ENCODE measurements at places on chromosomes 1 and 21. TPM values are rescaled to one million over a fixed set of nuclear protein-coding genes. Genes with fewer than 3 reads are reported as not detected.

Gene BCAN
- total RNA-seq = not detected

Gene LACTBL1
- total RNA-seq = not detected

Gene C1orf185
- not detected for total RNA-seq

Gene RAB42
- total RNA-seq = 0.51 TPM

Gene ITLN2
- total RNA-seq = not detected

Gene OR10T2
- not detected for total RNA-seq

Gene CD5L
- total RNA-seq = not detected

Gene SPRR2G
- not detected for total RNA-seq

Gene DDX20
- total RNA-seq = 16.2 TPM

Gene LINGO4
- not detected for total RNA-seq

Gene WNT3A
- 0.14 TPM for total RNA-seq

Gene HMCN1
- 1.3 TPM for total RNA-seq

Gene DMBX1
- total RNA-seq = not detected

Gene AMIGO1
- total RNA-seq = 0.19 TPM

Gene SLAMF6
- not detected for total RNA-seq

Gene NR0B2
- not detected for total RNA-seq

Gene TMEM59
- total RNA-seq = 141 TPM

Gene SORT1
- 22.0 TPM for total RNA-seq

Gene LRRC71
- not detected for total RNA-seq

Gene ELAVL4
- not detected for total RNA-seq

Gene KRTAP11-1
- total RNA-seq = not detected

Gene RPTN
- 2.0 TPM for total RNA-seq

Gene UBL4B
- total RNA-seq = not detected

Gene FAM151A
- not detected for total RNA-seq

Gene KCNE2
- not detected for total RNA-seq

Gene SLC1A7
- not detected for total RNA-seq

Gene PCAT6
- 2.9 TPM for total RNA-seq

Measured in airway epithelial cell (primary cell).